Spinal cord (tissue), 10 donors: ENCODE measurements at places on chromosomes 3 and 15. TPM values are rescaled to one million over a fixed set of nuclear protein-coding genes. Genes with fewer than 3 reads are reported as not detected.

DNA sequence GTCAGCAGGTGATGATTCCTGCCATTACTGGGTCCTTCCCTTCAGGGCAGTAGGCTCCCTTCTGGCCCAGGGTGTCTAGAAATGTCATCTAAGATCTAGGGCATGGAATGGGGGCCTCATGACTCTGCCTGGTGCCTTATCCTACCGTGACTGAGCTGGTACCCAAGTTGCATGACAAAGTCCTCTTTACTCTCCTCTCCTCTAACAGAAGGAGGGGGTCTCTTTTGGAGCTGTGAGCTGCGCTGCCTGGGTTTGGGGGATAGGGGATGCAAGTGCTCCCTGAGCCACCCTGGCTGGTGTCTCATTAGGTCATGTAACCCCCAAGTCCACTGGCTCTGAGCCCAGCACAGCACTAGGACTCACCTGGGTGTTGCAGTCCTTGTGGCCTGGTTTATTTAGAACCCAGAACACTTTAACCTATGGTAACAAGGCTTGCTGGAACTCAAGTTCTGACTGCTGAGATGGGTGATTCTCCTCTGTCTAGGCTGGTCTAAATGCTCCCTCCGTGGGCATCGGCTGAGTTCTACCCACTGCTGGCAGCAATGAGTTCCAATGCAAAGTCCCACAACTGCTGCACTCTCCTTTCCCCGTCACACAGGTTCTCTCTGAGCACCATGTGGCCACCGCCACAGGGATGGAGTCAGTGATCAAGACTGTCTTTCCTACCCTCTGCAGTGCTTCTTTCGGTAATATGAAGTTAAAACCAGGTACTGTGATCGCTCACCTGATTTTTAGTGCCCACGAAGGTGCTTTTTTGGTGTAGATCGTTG is 34.0 kb downstream of the XXYLT1 start:
- no peak for DNase-seq

Gene GASK1A
- total RNA-seq: 40.1 TPM

- DNase-seq: no peak
These were observed 40.3 kb downstream of the SEMA5B start for GRCh38 chr3:122987231-122987630.

Gene SLC12A1
- total RNA-seq: 5.6 TPM

DNA sequence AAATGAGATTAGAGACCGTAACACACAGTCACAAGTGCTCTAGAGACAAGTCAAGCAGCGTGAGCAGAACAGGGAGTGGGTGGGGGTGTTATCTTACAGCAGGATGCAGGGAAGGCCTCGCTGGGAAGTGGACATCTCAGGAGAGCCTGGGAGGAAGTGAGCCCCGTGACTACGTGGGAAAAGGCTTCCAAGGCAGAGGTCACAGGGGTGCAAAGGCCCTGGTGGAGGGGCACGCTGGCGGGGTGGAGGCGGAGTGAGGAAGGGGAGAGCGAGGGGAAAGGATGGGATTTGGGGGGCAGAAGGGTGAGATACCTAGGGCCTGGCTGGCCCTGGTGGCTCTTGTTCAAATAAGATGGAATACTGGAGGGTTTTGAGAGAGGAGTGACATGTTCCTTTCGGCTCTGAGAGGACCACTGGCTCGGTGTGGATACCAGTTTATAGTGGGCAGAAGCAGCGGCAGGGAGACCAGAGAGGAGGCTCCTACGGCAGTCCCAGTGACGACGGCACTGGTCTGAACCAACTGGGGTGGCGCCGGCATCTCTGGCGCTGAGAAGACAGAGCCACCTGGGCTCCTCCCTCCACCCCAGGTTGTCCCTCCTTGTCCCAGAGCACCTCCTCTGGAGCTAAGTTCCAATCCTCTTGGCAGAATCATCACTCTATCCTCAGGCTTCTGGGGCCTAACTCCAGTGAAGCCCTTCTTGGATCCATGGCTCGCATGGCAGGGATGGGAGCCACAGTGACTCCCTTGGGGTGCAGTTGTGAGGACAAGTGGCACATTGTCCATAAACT is 266.2 kb upstream of the LYSMD4 start:
- DNase-seq: no peak

- no peak for DNase-seq
These were observed 8.4 kb upstream of the CMTM7 start for GRCh38 chr3:32383136-32383711.

DNA sequence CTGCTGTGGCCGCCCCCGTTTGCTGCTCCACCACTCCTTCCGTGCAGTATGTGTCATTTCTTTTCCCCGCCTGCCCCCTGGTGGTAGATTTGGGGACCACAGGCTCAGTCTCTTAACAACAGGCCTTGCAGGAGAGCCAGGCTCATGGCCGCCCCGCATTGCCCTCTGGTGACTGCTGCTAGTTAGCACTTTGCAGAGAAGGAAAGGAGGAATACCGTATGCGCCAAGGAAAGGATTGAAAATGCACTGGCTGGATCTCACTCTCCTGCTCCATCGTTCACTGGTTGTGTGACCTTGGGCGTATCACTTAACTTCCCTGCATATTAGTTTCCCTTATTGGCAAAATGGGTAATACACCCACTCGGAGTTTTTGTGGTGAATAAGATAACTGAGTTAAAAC is 39.3 kb upstream of the PXYLP1 start:
- peak; percentile 98 for DNase-seq
